ENCODE measurements at places on chromosomes 2 and 18. TPM values are rescaled to one million over a fixed set of nuclear protein-coding genes. Genes with fewer than 3 reads are reported as not detected.

DNA sequence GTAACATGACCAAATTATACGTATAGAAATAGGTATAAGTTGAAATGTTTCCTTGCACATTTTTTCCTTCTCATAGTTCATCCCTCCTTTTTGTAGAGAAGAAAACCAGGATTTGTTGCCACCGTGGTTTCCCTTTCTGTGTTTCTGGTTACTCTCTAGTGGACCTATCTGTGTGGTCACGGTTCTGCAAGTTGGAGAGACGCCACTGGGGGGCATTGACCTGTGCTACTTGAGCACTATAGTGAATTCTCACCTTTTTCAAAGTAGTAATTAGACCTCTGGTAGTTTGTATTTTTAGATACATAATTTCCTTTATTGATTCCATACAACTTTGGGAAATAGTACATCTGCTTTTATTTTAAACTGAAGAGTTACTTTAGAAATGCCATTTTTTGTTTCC, 444.8 kb downstream of the PTPRM start:
- no peak for DNase-seq

- DNase-seq = peak; percentile 68
Observed at GRCh38 chr2:73859721-73860586, 31.2 kb downstream of the STAMBP start.

DNA sequence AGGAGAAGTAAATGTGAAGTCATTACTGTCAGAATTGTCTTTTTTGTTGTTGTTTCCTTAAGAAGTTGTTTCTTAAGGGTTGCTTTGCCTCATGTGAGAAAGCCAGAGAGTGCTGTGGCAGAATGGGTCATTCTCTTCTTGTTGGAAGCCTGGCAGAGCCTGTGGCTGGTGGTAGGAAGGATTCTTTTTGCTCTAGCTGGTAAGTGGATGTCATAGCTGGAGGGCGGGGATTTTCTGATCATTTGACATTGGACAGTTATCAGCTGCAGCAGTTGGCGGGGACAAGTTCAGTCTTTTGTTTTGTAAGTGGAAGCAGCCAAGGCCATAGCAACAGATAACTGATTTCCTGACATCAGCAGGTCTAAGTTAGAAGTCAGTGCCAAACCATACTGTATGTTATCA, 5.5 kb upstream of the RMDN2 start:
- no peak for DNase-seq

GRCh38 chr2:158671360-158672245, 123.5 kb upstream of the DAPL1 start:
- DNase-seq = no peak

DNA sequence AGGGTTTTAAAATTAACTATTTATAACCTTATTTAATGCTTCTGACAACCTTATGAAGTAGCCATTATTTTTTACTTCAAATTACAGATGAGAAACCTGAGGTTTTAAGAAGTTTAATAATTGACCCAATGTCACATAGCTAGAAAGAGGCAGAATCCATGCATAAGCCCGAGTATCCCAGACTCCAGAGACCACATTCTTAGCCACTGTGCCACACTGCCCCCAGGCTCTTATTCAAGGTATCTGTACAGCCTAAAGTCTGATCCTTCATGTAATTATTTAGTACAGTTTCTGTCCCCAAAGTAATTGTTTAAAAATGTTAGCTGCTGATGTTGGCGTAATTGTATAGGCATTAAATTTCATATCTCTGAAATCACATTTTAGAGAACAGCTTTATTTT, 124.7 kb upstream of the LRRTM1 start:
- DNase-seq = no peak

GRCh38 chr2:3186766-3187165, 190.9 kb downstream of the EIPR1 start:
- DNase-seq = no peak

GRCh38 chr2:219469186-219469724, 29.4 kb upstream of the GMPPA start:
- DNase-seq = peak; percentile 43

Gene COLEC12
- not detected for total RNA-seq

DNA sequence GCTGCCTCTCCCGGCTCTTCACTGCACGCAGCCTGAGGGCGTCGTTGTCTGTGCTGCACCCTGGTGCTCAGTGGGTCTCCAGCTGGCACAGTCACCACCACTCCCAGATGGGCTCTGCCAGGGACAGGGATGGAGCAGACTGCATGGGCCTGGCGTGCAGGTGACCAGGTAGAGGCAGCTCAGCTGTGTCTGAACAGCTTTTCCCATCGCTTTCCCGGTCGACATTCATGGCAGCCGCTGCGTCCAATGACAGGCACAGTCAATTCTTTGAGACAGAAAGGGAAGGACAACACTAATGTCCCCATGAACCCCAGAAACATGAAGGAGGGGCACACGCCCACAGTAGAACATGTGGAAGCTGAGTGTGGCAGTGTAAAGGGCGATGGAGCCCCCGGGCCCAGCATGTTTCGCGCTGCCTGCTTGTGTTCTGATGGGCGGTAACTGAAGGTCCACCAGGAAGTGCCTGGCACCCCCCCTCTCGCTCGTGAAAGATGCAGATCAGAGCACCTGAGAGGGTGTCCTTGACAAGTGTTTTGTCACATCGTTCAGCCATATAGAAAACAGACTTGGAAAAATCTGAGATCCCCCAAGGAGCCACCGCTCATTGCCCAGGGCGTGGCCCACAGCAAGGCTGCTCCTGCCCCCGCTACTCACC, 122.4 kb downstream of the NFATC1 start:
- no peak for DNase-seq

Gene POTEC
- total RNA-seq = not detected

DNA sequence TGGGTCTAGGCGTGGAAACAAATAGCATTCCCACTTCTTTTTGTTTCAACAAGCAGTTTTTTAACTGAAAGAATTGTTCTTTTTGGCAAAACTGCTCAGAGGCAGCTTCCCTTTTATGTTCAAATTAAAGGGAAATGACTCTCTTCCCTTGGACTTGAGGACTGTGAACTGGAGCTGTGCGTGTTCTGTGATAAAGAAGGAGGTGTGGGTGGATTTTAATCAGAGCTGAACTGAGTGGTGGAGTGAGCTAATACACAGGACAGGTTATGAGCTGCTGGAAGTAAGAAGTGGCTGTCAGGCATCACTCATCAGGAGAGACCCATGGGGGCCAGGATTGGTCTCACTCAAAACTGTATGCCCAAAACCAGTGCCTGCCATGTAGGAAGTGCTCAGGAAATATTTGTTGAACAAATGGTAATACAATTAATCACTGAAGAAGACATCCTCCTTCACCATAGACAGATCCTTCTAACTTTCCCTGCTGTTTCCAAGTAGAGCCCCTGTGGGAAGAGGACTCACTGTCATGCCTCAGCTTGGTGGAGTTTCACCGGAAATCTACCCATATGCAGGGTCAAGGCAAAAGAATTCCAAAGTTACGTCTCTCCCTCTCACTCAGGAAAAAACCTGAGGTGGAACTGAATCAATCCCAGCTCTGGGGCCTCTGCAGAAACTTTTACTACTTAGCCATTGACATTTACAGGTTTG, 55.9 kb downstream of the FEZ2 start:
- DNase-seq = no peak

GRCh38 chr2:123468071-123468470, 557.0 kb upstream of the CNTNAP5 start:
- peak; percentile 18 for DNase-seq

- DNase-seq = peak; percentile 71
Observed at GRCh38 chr18:36296650-36297416, 680 bp upstream of the FHOD3 start.

All from MCF 10A (cell line).